T-helper 9 cell (primary cell): ENCODE measurements at places on chromosomes 5 and 9.

DNA sequence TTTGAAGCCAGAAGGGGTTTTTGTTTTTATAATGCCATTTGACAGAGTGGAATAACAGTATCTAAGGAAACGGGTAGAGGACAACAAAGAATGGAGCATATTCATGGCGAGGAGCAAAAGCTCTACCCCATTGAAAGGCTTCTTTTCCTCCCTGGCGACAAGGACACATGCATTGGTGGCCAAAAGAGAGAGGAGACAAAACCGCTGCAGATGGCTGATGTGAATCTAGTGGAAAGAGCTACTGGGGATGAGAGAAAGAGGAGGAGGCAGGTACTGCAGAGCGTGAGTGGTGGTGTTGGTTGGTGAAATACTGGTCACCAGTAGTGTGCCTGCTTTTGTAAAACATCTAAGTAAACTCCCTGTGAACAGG is 491 bp downstream of the APC start:
- no peak for DNase-seq

DNA sequence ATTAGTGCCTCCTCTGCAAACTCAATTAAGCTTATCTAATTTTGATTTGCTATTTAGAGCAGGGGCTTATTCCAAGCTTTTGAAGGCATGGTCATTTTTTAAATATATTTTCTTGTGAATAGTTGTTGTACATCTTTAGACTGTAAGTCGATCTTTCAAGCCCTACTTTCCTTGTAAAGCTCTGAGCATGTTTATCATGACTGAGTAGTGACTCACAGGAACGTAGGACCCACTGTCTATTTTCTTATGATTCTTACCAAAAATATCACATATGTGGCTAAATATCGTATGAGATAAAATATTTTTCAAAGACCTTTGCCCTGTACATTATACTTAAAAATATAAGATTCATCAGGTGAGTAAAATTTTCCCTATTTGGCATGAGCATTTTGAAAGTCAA is 440.4 kb upstream of the GRIN3A start:
- no peak for DNase-seq

DNA sequence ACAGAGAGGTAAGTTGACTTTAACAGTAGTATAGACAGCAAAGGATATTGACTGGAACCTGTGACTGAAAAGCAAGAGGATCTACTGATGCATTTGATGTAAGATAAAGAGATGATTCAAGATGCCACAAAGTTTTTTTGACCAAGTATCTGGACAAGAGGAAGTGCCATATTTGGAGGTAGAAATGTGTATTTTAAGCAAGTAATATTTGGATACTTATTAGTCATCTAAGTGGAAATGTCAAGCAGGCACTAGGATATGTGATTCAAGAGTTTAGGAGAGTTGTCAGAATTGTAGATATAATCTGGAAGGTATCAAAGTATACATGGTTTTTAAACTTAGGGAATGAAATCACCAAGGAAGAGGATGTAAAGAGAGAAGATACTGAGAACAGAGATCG is 686.1 kb upstream of the CHD1 start:
- no peak for DNase-seq

GRCh38 chr5:149227168-149227826 is 44.4 kb upstream of the AFAP1L1 start:
- no peak for DNase-seq

- no peak for DNase-seq
Observed at GRCh38 chr5:10439692-10440091, 2.0 kb upstream of the ROPN1L start.

GRCh38 chr9:88920645-88921044 is 70.6 kb upstream of the S1PR3 start:
- DNase-seq = no peak
